Epithelial cell of umbilical artery (primary cell): ENCODE measurements at places on chromosomes 1 and 21. TPM values are rescaled to one million over a fixed set of nuclear protein-coding genes. Genes with fewer than 3 reads are reported as not detected.

Gene ANKRD65
- under 0.01 TPM in 1 of 2 replicates, not detected in the other for total RNA-seq

Gene CACNA1E
- not detected in 2 replicates for total RNA-seq

Gene EDN2
- not detected in 2 replicates for total RNA-seq

Gene TNFRSF18
- total RNA-seq = not detected in 2 replicates

Gene VWA1
- total RNA-seq = 0.91 and 1.6 TPM in 2 replicates

Gene SLC9C2
- total RNA-seq = 0.32 TPM in 1 of 2 replicates, not detected in the other
